ENCODE measurements at places on chromosomes 7 and 10.

DNA sequence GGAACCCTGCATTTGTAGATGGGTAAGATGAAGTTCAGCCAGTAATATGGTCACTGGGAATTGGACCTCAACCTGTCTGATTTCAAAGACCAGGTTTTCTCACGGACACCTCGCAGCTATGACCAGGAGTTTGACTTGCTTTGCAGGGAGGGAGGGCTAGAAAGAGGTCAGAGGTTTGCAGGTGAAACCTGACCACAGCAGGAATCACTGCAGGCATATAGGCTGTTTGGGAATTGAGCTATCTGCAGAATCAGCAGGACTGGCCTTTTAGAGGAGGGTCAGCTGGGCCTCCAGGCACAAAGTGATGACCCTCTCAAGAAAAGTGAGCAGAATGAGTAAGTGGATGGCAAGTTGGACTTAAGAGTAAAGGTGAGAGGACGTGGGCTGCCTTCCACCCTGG lies 166.3 kb downstream of the ADRA2A start:
- DNase-seq = no peak

GRCh38 chr10:782751-783648 lies 93.5 kb upstream of the DIP2C start:
- no peak for DNase-seq

GRCh38 chr7:98300595-98301372 lies 19.3 kb downstream of the BRI3 start:
- DNase-seq = no peak

- no peak for DNase-seq
Observed at GRCh38 chr7:12812111-12812510, 124.7 kb downstream of the ARL4A start.

GRCh38 chr10:26890956-26891355 lies 30.2 kb upstream of the ABI1 start:
- DNase-seq = peak; percentile 1

DNA sequence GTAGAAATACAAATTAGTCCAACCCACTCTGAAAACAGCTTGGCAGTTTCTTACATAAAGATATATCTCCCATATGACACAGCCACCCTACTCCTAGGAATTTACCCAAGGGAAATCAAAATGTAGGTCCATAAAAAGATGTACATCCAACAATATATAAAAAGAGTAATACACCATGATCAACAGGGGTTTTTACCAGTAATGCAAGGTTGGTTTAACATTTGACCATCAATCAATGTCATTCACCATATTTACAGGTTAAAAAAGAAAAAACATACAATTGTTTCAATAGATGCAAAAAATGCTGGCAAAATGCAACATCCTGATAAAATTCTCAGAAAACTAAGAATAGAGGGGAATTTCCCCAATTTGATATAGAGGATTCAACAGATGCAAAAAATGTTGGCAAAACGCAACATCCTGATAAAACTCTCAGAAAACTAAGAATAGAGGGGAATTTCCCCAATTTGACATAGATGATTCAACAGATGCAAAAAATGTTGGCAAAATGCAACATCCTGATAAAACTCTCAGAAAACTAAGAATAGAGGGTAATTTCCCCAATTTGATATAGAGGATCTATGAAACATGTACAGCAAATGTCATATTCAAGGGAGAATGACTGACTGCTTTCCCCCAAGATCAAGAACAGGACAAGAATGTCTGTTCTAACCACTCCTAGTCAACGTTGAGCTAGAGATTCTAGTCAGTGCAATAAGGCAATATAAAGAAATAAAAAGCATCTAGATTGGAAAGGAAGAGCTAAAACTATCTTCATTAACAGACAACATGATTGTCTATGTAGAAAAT lies 13.7 kb downstream of the ADAP1 start:
- DNase-seq = no peak

DNA sequence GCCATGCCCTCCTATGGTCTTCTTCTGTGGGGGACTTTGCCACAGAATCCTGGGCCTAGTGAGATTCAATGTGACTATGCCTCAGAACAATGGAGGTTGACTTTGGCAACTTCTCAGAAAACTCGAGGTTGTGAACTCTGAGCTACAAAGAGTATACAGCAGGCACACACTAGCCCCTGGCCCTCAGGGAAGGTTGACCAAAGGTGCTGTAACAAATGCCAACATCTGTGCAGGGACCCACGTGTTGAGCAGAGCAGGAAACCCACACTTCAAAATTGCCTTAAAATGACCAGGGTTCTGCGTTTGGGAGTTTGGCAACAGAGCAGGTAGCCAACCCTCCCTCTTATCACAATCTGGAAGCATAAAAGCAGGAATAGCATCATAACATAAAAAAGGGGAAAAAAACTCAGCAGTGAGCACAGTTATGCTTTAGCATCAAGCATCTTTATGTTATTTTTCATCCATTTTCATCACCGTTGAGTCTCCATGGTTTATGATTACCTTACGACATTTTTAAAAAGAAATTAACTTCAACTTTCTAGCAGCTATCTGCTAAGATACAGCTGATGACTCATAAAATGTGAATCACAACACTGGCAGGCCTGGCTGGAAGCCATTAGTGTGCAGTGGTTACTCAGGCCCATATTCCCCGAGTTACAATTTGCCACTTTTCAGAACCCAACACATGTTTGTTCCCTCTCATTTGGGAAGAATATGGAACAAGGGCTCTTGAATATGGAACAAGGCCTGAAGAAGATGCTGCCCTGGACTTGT lies 11.1 kb downstream of the PRLHR start:
- DNase-seq = no peak

DNA sequence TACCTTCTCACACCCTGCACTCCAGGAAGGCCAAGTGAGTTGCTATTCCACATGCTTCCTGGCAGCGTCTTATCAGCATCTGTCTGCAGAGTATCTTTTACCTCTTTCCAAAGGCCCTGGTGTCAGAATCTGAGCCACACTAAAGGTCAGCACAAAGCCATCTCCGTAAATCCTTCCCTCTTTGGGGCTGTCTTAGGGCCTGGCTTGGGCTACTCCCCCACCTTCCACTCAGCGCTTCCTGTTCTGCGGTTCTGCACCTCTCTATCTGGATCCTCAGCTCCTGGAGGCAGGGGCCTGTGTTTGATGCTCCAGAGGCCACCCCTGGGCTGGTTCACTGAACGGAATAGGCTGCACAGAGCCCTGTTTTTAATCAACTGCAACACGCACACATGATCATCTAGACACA lies 334.8 kb upstream of the GALNT17 start:
- no peak for DNase-seq

DNA sequence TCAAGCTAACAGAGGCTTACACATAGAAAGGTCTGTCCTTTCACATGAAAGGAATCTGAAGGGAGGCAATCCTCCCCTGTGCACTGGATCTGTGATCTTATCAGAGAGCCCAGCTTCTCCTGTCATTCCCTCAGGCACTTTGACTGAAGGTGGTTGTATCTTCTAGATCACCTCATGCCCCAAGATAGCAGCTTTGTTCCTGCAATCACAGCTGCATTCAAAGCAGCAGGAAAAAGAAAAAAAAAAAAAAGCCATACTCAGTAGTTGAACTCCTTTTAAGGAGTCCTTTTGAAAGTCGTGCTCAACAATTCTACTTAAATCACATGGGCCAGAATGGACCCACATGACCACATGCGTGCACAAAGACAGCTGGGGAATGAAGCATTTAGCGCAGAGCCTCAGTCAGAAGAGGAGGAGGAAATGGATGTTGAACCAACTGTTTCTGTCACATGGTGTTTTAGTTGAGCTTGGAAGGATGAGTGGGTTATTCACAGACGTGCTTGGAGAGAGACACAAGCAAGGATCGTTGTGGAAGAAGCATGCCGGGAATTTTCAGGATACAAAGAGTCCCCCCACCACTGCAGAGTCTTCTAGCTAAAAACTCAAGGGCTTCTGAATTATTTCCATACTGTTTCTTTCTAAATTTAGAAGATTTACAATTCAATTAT lies 13.0 kb upstream of the PFKP start:
- DNase-seq = no peak

- DNase-seq = no peak
Observed at GRCh38 chr10:60778971-60779796, 906 bp downstream of the CDK1 start.

DNA sequence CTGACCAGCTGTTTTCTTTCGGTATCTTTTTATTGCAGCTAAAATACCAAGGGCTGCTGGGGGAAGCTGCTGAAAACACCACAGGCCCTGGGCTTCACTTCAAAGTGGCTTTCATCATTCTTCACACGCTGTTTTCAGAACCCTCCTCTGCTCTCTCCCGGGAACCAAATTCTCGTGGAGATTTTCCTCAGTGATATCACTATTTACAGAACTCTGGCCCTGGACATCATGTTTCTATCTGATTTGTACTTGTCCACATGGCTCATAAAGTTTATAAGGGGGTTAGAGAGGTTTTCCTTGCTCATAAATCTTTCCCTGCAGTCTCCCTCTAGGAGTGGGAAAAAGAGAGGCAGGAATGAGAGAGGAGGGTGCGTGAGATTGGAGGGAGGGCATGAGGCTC lies 177.4 kb upstream of the NPVF start:
- DNase-seq = no peak

All from NCI-H2029 treated with DMSO at 0.1 percent for 48 hours (cell line).